ENCODE measurements at places on chromosomes 2 and 18.

DNA sequence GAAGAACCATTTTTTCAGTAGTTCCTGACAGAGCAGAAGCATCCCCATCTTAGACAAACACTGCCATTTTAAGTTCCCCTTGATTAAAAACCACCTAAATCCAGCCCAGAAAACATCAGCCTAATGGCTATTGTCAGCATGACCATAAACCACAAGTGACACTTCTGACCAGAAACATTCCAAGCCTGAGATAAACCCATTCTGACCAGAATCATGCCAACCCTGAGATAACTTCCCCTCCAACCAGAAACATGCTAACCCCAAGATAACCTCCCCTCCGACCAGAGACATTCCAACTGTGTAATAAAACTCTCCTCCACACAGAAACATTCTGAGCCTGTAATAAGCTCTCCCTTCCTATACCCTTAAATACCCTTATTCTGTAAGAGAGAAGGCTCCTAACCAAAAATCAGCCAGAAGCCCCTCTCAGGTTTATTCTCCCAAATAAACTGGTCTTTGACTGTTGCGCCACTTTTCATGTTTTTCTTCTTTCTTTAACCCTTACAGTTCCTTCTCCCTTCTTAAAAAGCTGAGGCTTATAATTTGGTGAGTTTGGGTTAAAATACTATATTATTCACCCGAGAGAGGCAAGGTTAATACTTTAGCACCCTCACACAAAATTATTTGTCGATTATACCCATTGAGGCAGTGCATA is 149.7 kb downstream of the HNMT start:
- peak; percentile 29 for DNase-seq

DNA sequence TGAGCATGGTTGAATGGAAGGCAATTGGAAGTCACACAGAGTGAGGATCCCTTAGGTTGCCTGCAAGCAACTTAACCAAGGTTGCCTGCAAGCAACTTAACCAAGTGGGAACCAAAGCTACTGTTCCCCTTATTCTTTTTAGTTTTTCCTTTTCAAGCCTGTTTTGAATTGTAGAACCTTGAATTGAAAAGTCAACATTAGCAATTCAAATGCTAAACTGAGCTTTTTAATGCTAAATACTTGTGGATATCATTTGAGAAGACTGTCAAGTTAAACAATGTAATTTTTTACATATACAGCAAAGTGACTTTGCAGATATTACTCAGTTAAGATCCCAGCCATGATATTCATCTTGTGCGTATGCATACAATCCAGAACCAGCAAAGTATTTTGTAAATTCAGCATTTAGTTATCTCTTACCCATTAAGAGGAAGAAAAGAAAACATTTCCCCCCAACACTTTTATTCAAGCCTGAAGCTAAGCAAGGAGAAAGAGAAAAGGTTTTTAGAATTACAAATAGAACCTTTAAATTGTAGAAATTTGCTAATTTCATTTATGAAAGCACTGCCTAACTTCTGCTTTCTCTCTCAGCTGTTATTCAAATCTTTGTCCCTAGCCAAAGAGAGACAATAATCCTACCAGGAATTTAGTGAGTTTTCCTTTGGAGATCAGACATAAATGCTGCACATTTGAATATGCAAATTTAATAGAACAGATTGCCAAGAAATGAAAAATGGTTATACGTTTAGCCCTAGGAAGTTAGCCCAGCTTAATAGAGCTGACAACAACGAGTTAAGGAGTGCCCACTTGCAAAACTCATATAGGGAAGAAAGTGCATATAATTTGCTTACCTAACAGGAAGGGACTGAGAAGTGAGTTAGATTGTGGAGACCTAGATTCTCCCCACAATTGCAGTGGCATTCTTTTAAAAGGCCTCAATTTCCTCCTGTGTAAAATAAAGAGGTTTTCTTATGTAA is 643.2 kb upstream of the PIK3C3 start:
- no peak for DNase-seq

- peak; percentile 27 for DNase-seq
Measured at GRCh38 chr2:110853516-110853915, 121.1 kb downstream of the ACOXL start.

DNA sequence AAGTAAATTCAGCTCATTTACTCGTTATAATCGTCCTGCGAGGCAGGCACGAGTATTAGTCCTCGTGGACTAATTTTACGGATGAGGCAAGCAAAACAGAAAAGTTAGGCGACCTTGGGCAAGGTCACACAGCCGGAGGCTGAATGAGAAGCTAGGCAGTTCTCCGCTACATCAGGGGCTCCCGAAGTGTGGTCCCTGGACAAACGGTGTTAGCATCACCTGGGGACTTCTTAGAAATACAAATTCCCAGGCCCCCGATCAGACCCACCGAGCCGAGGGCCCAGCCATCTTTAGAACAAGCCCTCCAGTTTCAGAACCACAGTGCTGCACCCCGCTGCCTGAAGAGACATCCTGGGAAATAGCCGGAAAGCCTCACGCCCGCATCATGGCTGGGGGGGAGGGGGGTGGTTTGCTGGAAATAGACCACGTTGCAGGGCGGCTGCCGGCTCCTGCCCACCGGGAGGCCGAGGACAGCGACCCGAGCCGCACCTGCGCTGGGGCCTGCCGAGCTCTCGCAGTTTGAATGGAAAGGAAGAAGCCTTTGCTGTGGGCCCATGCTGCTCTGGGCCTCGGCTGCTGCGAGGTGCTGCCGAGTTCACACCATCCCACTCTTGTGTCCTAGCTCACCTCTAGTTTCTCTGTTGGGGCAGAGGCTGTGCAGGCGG is 72.2 kb downstream of the TFCP2L1 start:
- DNase-seq: no peak

DNA sequence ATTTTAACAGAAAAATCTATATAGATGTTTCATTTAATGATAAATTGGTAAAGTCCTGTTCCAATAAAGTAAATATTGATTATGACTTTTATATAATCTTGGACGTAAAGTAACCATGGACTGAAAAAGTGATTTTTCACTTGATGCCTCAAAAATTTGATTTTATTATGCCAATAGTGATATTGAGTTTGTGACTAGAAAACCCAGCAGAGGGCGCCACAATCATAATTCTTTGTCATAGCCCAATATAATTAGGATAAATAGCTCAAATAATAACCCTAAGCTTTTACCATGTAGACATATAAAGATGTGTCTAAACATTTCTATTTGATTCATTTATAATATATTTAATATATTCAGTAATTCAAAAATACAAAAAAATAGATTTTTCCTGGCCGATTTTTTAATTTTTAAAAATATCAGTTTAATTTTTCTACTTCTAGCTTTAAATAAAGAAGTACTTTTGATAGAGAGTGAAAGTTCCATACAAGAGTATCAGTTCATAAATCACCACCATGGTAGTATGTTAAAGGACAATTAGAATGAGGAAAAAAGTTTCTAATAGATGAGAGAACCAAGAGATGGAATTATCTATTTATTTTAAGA is 30.7 kb downstream of the CAMKMT start:
- peak; percentile 49 for DNase-seq

GRCh38 chr2:219273937-219274336 is 5.2 kb upstream of the DNAJB2 start:
- no peak for DNase-seq

GRCh38 chr18:7742224-7742623 is 175.1 kb downstream of the PTPRM start:
- DNase-seq: no peak

DNA sequence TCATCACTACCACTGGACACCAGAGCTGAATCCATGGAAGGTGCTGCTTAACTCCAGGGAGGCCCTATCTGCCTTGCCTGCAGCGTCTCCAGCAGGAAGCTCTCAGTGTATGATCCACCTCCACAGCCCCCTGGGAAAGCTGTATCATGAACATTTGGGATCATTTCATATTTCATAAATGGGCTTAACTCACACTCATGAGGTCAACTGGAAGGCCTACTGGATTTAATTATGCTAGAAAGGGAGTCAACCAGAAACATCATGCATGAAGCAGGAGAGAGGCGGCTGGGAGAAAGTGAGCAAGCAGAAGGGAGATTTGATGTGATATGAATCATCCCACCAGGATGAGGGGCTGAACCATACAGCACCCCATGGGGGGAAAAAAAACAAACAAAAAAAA is 537.7 kb downstream of the TNS1 start:
- no peak for DNase-seq

Data from brain microvascular endothelial cell (primary cell).